ENCODE measurements at places on chromosomes 7 and 10.
A peak's percentile ranks its signal among the peaks of the same experiment; 100 is the strongest.

DNA sequence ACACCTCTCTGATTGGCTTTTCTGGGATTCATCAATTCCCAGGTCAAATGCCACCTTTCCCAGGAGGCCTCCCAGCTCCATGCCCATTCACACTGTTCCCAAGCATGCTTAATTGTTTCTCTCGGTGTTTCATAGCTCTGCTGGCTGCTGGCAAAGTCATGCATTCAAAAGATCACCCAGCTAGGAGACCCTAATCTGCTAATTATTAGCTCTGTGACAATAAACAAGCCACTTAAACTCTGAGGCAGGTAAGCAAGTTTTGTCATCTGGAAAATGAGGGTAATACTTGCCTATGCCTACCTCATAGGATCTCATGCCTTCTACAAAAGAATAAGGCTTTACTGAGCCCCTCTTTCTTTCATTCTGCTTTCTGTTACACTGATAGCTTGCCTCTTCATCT, 828 bp upstream of the KEL start:
- no peak overlapping the region for H3K27ac ChIP-seq
- DNase-seq, result no peak
- peaks cover 17% of the 10 kb centered on the region for H3K27me3 ChIP-seq

DNA sequence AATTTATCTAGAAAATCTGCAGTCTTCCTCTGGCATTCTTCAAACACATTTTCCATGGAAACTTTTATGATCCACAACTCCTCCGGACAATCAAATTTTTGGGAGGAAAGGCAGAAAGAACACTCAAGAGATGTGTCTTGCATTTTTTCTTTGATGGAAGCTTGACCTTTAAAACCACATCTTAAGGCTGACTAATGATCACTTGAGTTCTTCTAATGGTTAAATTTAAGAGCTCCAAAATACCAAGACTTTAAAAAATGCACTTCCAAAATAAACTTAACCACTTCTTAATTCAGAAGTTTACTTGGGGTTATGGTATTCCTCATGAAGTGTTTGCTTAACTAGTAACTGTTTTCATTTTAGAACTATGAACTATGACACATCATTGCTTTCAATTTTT, 43.3 kb downstream of the ETV1 start:
- peak; percentile 68 for DNase-seq
- H3K4me3 ChIP-seq, result peak overlapping the region; percentile 76
- H3K27me3 ChIP-seq, result no peaks in the 10 kb centered on the region
- peaks cover 3% of the 10 kb centered on the region for H3K4me1 ChIP-seq

DNA sequence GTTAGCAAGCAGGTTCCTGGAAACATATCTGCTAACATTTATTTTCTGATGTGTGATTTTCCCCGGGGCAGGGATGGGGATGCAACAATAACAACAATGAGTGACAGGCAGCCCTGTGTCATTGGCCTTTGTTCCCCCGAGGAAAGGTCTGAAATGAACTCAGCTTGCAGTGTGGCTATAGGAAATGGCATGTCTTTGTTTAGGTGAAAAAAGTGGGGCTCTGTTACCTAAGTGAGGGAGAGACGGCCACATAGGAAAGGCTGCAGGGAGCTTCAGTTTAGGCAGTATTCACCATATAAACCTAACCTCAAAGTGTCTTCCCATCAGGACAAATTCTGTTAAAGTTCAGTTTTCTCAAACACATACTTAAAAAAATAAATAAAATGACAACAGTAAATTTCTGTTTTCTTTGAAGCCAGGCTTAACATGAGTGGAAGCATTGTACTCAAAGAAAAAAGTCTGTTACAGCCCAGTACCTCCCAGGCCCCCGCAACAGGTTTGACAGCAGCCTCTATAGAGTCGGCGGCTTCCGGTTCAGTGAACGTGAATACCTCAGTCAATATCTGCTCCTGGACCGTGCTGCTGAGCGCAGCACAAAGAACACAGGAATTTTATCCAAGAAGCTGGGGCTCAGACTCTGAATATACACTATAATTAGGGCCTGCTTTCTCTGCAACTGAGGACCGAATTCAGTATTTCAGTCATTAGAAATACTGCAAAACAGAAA, 168.3 kb downstream of the GLI3 start:
- no peak overlapping the region for H3K4me3 ChIP-seq
- H3K4me1 ChIP-seq, result peaks cover 1% of the 10 kb centered on the region
- H3K36me3 ChIP-seq, result peaks cover 7% of the 10 kb centered on the region
- DNase-seq, result no peak
- H3K27me3 ChIP-seq, result no peaks in the 10 kb centered on the region
- no peak overlapping the region for H3K27ac ChIP-seq

GRCh38 chr7:101754424-101755159, 62.8 kb upstream of the CUX1 start:
- peak; percentile 24 for DNase-seq
- H3K27ac ChIP-seq, result no peak overlapping the region
- no peaks in the 10 kb centered on the region for H3K4me1 ChIP-seq
- H3K27me3 ChIP-seq, result peaks cover 12% of the 10 kb centered on the region

- peaks cover 19% of the 10 kb centered on the region for H3K4me1 ChIP-seq
- DNase-seq, result no peak
- H3K27ac ChIP-seq, result no peak overlapping the region
- peaks cover 13% of the 10 kb centered on the region for H3K27me3 ChIP-seq
- H3K36me3 ChIP-seq, result peaks cover 9% of the 10 kb centered on the region
Observed at GRCh38 chr7:2612445-2613097, 19.2 kb upstream of the TTYH3 start.

DNA sequence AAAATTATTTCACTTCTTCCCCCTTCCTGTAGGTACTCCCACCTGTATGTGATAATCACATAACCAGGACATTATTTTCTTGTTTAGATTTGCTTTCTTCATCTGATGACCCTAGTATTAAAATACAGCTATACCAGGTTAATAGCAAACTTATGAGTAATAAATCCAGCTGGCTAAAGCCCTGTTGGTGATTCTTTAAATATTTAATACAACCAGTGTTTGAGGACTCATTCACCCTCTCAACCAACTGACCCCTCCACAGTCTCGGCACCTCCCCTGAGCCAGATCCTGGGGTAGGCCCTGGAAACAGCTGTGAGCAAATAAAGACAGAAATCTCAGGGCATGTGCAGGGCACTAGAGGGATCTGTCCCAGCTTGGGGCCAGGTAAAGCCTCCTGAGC, 58.5 kb downstream of the BLNK start:
- H3K27me3 ChIP-seq, result peaks cover 3% of the 10 kb centered on the region
- peak overlapping the region; percentile 61 for H3K27ac ChIP-seq
- no peak overlapping the region for H3K4me3 ChIP-seq
- DNase-seq, result no peak

DNA sequence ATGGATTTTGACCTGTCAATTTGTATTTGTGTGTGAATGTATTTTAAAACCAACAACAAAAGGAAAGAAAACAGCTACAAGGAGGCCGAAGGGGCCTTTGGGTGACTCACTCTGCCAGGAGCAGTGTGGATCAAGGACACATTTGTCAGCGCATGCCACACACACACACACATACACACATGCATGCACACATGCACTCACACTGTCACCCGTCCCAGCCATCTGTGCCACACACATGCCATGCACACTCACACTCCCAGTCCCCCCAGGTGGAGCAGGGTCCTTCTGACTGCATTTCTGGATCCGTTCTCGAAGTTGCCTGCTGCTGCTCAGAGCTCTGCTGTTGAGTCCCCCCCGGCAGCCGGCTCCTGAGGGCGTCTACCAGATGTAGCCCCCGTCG, 26.0 kb downstream of the SPOCK2 start:
- peaks cover 29% of the 10 kb centered on the region for H3K27me3 ChIP-seq
- DNase-seq, result peak; percentile 37
- H3K4me3 ChIP-seq, result no peak overlapping the region
- H3K27ac ChIP-seq, result no peak overlapping the region
- H3K36me3 ChIP-seq, result no peaks in the 10 kb centered on the region

GRCh38 chr10:88735661-88736060, 24.2 kb upstream of the LIPN start:
- H3K4me1 ChIP-seq, result peaks cover 2% of the 10 kb centered on the region
- no peak overlapping the region for H3K27ac ChIP-seq
- no peaks in the 10 kb centered on the region for H3K27me3 ChIP-seq
- DNase-seq, result no peak
- H3K36me3 ChIP-seq, result no peaks in the 10 kb centered on the region

- H3K27ac ChIP-seq, result no peak overlapping the region
- H3K4me1 ChIP-seq, result no peaks in the 10 kb centered on the region
- DNase-seq, result no peak
- H3K36me3 ChIP-seq, result no peaks in the 10 kb centered on the region
- no peaks in the 10 kb centered on the region for H3K27me3 ChIP-seq
Observed at GRCh38 chr10:84214612-84215235, 10.6 kb downstream of the LRIT2 start.

DNA sequence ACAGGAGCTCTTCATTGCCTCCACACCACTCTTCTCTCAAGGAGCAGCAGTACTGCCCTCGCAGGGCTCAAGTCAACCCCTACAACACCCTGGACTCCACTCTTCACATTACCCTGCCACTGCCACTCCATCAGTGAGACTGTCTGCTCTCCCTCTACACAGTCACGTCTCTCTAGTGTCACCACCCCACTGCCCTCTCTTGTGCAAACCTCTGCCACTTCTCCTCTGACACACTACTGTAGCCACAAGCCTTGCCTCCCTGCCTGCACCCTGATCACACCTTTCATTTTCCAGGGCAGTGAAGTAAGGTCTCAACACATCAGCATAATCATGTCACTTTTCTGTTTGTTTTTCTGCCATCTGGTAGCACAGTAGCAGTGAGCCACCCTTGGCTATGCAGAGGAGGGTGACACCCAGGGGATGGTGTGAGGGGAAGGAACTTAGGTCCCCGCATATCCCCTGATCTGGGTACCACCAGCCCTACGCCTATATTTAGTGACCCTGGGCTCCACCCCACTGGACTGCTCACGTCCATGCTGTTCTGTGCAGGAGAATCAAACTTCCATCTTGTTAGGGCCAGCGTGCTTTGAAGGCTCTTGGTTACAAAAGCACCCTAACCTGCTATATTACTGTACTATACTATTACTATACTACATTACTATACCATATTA, 1.6 kb downstream of the C10orf143 start:
- H3K4me3 ChIP-seq, result no peak overlapping the region
- H3K4me1 ChIP-seq, result peaks cover 11% of the 10 kb centered on the region
- no peak overlapping the region for H3K27ac ChIP-seq
- H3K27me3 ChIP-seq, result no peaks in the 10 kb centered on the region

- peaks cover 18% of the 10 kb centered on the region for H3K4me1 ChIP-seq
- DNase-seq, result no peak
- no peak overlapping the region for H3K27ac ChIP-seq
- H3K27me3 ChIP-seq, result no peaks in the 10 kb centered on the region
- peaks cover 68% of the 10 kb centered on the region for H3K36me3 ChIP-seq
Observed at GRCh38 chr7:157415486-157415885, 78.7 kb downstream of the DNAJB6 start.
